A549 treated with CORT108297 at 1 μM for 4 hours (cell line): ENCODE measurements at places on chromosomes 12 and 14. TPM values are rescaled to one million over a fixed set of nuclear protein-coding genes. Genes with fewer than 3 reads are reported as not detected.

Gene NFE2
- 0.11 to 0.14 TPM (median 0.12 TPM) in 3 of 5 replicates, not detected in the others for total RNA-seq

Gene NTF3
- total RNA-seq: not detected in 5 replicates

Gene A2ML1
- not detected in 5 replicates for total RNA-seq

Gene CLBA1
- 16.2 to 18.0 TPM (median 17.4 TPM) in 5 replicates for total RNA-seq

Gene PRKD1
- total RNA-seq: 2.4 to 2.9 TPM (median 2.4 TPM) in 5 replicates
